T-helper 17 cell (primary cell): ENCODE measurements at places on chromosomes 4 and X. TPM values are rescaled to one million over a fixed set of nuclear protein-coding genes. Genes with fewer than 3 reads are reported as not detected.

The USP17L24 gene
- not detected for total RNA-seq

The RAB9B gene
- 0.25 TPM for total RNA-seq

The CLNK gene
- 0.12 TPM for total RNA-seq

The CABS1 gene
- not detected for total RNA-seq

The RAP1GDS1 gene
- 41.0 TPM for total RNA-seq

The SHISA3 gene
- total RNA-seq = not detected
